ENCODE measurements at places on chromosomes 2 and 18.

- DNase-seq = no peak
Observed at GRCh38 chr2:232890896-232891601, 21.0 kb downstream of the SNORC start.

DNA sequence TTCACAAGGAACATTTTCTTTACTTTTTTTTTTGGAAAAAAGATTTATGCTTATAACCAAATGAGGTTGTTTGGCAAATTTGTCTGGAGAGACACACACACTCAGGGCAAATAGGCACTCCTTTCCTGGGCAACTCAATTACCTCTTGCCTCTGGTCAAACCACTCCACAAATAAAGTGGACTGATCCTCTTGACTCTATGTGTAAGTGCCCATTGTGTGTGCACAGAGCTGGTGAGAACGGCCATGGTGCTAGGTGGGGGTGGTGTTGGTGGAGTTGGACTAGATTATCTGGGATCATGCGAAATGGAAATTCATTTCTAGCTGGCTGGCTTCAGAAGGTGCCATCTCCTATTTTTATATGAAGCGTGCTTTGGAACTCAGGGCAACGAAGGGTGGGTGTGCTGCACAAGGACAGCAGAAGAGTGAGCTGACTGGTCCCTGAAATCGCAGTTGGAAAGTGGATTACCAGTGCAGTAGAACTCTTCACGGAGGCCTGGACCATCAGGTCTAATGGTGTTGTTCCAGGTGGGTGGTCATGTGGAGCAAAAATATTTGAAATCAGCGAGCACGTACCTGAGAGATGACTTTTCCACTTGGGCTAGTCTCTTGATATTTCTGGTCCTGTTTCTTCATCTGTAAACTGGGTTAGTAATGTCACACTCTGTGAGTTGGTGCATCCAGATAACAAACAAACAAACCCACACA is 149.9 kb downstream of the RPIA start:
- DNase-seq = no peak

GRCh38 chr2:7976206-7976605 is 705.6 kb upstream of the ID2 start:
- DNase-seq = no peak

DNA sequence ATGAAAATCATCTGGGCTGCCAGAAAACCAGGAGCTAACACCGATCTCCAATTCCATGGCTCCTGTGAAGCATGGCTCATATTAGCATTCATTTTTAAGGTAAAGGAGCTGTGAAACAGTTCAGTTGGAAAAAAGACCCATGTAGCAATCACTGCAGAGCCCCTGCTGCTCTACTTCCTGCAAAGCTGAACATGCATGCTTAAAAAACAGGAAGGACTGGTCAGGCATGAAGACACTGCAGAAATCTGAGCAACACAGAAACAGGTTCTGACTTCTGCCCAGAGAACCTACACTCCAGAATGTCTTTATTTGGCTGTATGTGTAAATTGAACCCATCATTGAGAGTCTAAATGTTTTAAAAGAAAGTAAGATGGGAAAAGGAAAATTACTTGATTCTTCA is 950.6 kb downstream of the DCDC2C start:
- DNase-seq = no peak

- DNase-seq = no peak
Observed at GRCh38 chr18:73824671-73825070, 323.0 kb downstream of the FBXO15 start.

DNA sequence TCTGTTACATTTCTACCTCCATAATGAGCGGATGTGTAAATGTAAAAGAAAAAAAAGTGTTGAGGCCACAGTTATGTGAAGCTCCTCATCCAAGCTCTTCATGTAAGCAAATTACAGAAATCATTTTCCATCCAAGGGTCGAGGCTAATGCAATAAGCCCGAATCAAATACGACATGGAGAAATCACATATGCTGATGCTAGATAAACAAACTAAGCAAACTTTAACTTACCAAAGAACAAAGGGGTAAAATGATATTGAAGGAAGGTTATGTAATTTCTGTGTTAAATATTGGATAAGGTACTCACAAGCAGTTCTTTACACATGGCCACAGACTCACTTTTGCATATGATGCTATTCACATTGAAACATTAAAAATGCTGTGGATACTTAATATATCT is 310.2 kb upstream of the ID2 start:
- DNase-seq = no peak

- DNase-seq = no peak
Observed at GRCh38 chr18:25729072-25729471, 361.3 kb downstream of the SS18 start.

DNA sequence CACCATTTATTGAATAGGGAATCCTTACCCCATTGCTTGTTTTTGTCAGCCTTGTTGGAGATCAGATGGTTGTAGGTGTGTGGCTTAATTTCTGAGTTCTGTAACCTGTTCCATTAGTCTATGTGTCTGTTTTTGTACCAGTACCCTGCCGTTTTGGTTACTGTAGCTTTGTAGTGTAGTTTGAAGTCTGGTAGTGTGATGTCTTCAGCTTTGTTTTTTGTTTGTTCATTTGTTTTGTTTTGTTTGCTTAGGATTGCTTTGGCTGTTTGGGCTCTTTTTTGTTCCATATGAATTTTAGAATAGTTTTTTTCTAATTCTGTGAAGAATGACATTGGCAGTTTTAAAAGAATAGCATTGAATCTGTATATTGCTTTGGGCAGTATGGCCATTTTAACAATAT is 12.7 kb downstream of the GKN2 start:
- no peak for DNase-seq

DNA sequence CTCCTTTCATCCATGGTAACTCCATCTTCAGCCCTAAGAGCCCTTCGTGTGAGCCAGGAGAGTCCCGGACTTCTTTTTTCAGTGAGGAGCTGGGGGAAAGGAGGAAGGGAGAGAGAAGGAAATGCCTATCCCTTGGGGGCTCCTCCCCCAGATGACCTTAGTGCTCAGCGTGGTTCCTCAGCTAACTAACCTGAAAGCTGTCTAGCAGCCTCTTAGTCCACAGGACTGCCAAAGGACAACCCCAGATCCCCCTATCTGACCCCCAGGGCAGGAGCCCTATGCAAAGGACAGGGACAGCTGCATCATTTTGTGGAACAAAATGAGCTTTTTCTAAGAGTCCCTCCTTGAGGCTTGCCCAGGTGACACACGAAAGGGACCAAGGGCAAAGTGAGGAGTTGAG is 7.9 kb downstream of the SPR start:
- DNase-seq = no peak

GRCh38 chr2:236731767-236732580 is 162.3 kb downstream of the ACKR3 start:
- DNase-seq = peak; percentile 84

DNA sequence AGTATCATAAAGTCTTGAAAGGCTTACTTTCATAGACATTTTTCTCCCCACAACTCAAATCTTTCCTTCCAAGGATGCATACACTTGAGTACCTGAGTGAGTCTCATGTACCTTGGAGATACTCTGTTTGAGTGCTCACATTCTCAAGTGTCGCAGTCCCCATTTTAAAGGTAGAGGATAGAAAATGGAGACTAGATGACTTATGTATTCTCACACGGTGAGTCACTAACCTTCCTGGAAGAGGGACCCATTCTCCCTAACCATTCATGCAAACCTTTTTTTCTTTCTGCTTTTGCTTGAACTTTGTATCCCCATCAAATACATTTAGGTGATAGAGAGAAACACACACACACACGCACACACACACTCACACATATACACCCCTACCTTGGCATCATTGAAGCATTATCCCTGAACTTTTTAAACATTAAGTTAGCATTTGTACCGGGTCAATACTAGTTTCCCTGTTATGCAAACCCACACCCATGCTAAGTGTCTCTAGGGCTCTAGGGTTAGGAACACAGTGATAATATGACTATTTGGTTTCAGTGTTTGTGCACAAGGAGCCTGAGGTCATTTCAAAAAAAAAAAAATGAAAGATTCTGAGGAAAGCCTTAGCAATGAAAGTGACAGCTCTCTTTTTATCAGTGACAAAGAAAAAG is 236.2 kb downstream of the IKZF2 start:
- no peak for DNase-seq

- no peak for DNase-seq
Observed at GRCh38 chr2:159891917-159892730, 94.1 kb upstream of the CD302 start.

GRCh38 chr2:102783506-102784183 is 21.8 kb downstream of the TMEM182 start:
- no peak for DNase-seq

- DNase-seq = no peak
Observed at GRCh38 chr2:196670342-196670741, 30.8 kb downstream of the CCDC150 start.

GRCh38 chr18:21669736-21670285 is 34.8 kb downstream of the ABHD3 start:
- DNase-seq = no peak

DNA sequence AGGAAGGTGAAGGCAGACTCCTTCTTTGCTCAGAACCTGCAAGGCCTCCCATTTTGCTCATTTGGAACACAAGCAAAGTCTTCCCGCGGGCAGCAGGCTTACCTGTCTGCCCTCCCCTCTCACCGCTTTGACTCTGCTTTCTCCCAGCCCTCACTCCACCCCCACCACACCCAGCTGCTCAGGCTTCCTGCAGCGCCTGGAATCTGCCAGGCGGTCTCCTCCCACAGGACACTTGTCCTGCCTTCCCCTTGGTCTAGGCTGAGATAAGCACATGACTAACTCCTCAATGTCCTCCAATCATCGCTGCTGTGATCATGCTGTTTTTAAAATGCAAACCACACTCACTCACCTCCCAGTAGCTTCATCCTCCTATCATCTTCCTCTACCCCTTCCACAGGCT is 430.0 kb downstream of the ZNF516 start:
- DNase-seq = no peak

GRCh38 chr18:68439642-68440041 is 275.3 kb downstream of the TMX3 start:
- no peak for DNase-seq

- DNase-seq = no peak
Observed at GRCh38 chr2:203897544-203897943, 30.0 kb downstream of the CTLA4 start.

DNA sequence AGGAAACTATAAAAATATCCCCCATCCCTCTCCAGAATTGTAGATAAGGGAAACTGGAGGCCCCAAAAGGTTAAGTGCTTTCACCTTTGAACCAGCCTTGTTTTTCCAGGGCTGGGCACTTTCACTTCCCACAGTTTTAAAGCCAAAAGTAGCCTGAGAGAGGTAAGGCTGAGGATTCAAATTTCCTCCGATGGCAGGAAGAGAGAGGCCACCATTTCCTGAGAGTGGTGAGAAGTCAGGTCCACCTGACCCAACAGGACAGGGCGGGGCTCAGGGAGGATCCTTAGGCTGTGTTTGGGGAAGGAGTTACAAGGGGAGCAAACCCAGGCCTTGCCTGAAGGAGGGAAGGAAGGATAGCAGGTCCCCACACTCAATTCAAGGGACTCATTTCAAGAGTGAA is 4.7 kb upstream of the TEX261 start:
- DNase-seq = no peak

- no peak for DNase-seq
Observed at GRCh38 chr2:74009577-74009976, 24.9 kb downstream of the TET3 start.

GRCh38 chr2:221810245-221810644 is 238.1 kb upstream of the EPHA4 start:
- DNase-seq = no peak

- DNase-seq = no peak
Observed at GRCh38 chr2:45305599-45305998, 296.3 kb upstream of the SIX2 start.

DNA sequence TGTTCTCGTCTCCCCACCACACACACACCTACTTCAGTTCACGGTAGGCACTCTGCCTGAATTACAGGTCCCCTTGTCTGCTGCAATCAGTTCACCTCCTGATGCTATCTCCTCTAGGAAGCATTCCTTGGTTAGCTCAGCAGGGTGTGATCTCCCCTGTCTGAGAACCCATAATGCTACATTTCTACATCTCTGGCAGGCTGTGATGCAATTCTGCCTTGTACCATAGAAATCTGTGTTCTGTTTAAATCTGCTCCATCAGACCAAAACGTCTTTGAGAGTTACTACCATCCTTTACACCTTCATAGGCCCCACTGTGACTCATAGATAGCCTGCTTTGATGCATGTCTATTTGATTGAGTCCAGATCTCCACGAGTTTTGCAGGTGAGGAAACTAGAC is 103.9 kb downstream of the TTC32 start:
- DNase-seq = no peak

DNA sequence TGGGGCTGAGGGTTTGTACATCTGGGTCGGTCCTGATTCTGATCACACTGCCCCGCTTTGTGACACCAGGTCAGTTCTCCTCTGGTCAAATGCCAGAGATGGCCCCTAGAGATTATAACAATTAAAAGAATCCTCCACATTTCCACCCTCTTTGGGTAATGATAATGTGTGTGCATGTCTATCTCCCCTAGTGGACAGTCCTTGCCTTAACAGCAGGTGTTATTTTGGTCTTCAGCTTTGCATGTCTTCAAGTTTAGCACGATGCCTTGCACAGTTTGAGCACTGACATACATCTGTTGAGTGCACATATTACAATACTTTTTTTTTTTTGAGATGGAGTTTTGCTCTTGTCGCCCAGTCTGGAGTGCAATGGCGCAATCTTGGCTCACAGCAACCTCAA is 25.7 kb upstream of the COX7A2L start:
- no peak for DNase-seq

DNA sequence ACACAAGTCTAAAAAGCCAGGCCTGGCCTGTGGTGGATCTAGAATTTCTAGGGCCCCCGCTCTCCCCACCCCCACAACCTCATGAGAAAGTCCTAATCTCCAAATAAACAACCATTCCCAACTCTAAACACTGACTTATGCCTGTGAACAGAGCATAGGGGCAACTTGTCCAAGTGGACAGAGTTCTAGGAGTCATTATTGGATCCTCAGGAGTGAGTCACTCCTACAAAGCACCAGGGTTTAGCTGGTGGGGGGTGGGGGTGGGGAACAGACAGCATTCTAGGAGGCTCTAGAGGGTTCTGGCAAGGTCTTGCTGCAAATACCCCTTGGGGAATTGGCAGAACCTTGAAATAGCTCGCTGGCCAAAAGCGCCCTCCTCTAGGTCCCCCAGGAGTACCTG is 83.3 kb downstream of the ZCCHC2 start:
- DNase-seq = no peak

DNA sequence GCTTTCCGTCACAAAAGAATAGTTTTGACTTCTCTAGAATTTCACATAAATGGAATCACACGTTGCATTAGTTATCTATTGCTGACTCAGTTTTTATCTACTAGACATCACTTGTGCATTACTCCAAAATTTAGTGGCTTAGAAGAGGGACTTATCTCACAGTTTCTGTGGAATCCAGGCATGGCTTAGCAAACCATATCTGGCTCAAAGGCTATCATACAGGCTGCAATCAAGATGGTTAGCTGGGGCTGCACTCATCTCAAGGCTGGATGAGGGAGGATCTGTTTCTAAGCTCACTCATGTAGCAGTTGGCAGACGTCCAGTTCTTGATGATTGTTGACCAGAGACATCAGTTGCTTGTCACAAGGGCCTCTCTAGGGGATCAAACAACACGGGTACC is 6.6 kb upstream of the DSC3 start:
- DNase-seq = no peak

Data from brain pericyte (primary cell).